ENCODE measurements at places on chromosomes 6 and 20. TPM values are rescaled to one million over a fixed set of nuclear protein-coding genes. Genes with fewer than 3 reads are reported as not detected.

DNA sequence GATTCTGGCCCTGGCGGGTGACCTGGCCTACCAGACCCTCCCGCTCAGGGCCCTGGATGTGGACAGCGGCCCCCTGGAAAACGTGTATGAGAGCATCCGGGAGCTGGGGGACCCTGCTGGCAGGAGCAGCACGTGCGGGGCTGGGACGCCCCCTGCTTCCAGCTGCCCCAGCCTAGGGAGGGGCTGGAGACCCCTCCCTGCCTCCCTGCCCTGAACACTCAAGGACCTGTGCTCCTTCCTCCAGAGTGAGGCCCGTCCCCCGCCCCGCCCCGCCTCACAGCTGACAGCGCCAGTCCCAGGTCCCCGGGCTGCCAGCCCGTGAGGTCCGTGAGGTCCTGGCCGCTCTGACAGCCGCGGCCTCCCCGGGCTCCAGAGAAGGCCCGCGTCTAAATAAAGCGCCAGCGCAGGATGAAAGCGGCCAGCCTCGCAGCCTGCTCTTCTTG is 868 bp upstream of the SLC2A4RG start:
- DNase-seq, result no peak

DNA sequence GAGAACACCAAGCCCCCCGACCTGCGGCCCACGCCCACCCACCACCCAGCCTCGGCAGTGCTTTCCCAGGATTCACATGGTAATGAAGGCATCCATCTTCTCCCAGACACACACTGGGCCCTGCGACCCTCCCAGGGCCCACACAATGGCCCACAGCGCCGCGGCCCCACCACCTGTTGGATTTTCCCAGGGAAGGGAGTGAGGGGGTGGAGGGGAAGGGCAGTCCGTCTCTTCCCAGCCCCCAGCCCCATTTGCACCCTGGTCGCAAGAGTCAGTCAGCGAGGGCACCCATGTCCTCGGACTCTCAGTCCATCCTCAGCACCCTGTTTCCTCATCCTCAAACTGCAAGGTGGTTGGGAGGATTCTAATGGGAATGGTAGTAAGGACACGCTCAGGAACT is 23.7 kb upstream of the ID1 start:
- DNase-seq, result no peak

DNA sequence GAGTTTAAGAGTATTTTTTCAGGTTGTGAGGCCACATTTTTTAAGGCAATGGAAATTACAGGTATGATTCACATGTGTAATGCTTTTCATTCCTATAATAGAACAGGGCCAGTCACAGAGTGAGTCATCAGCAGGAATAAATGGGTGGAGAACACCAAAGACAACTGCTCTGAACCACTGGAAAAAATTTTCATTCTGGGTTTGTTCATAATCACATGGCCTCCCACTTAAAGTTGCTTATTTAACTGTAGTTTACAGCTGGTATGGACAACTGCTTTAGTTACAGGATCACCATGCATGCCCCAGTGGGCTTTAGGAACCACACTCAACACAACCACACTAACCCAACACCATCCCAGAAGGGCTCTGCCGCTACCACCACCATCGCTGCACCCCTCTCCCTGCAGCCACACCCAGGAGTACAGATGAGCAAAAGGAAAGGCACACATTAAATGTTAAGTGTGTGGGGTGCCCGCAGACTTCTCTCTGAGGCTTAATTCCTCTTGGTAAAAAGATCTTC is 107.0 kb upstream of the DST start:
- no peak for DNase-seq

DNA sequence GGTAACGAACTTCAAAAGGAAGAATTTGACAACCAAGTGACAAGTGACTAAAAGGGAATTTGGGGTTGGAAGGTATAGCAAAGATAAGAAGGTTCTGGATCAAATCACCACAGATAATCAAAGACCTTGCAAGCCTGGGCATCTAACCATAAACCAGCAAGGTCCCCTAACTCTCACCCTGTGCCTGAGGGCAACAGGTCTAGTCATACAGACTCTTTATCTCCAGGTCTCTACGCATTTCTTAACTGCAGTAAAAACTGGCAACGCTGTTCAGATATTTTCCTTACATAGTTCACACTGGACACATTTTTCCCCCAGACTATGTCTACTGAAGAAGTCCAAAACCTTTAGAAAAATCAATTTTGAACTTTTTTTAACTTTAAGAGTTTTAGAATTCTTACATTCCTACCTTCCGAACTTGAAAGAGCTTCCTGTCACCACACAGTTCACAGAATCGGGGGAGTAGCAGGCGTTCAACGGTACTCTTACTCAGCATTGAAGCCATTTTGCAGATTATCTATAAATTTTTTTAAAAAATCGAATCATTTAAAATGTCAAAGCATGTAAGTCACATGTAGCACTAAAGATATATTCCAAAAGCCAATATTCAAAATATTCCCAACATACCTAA is 23.0 kb upstream of the ANKRD60 start:
- DNase-seq, result no peak

- no peak for DNase-seq
These were observed 3.1 kb upstream of the AKIRIN2 start for GRCh38 chr6:87705070-87705691.

GRCh38 chr6:114049367-114049966 is 78.5 kb upstream of the HDAC2 start:
- DNase-seq, result no peak

DNA sequence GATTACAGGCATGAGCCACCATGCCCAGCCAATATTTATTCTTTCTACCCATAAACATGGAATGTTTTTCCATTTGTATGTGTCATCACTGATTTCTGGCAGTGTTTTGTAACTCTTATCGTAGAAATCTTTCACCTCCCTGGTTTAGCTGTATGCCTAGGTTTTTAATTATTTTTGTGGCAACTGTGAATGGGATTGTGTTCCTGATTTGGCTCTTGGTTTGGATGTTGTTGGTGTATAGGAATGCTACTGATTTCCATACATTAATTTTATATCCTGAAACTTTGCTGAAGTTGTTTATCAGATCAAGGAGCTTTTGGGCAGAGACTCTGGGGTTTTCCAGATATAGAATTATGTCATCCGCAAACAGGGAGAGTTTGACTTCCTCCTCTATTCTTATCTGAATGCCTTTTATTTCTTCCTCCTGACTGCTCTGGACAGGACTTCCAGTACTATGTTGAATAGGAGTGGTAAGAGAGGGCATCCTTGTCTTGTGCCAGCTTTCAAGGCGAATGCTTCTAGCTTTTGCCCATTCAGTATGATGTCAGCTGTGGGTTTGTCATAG is 198.6 kb downstream of the ZDHHC14 start:
- DNase-seq, result no peak

DNA sequence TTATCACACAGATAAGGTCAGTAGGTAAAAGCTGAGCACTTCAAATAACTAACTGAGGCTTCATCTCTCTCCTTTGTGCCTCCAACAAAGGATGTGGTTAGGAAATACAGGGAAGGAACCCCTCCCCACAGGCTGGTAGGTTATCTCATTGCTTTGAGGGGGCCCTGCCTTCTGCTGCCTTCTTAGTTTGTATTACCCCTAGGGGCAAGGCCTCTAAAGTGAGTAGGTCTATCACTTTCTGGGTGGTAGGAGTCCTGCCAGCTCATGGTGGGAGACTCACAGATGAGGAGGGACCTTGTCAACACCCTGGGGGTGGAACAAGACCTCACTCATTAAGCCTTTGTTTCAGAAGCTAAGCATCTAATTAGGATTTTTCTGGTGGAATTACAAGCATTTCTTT is 34.6 kb downstream of the EDN1 start:
- no peak for DNase-seq

DNA sequence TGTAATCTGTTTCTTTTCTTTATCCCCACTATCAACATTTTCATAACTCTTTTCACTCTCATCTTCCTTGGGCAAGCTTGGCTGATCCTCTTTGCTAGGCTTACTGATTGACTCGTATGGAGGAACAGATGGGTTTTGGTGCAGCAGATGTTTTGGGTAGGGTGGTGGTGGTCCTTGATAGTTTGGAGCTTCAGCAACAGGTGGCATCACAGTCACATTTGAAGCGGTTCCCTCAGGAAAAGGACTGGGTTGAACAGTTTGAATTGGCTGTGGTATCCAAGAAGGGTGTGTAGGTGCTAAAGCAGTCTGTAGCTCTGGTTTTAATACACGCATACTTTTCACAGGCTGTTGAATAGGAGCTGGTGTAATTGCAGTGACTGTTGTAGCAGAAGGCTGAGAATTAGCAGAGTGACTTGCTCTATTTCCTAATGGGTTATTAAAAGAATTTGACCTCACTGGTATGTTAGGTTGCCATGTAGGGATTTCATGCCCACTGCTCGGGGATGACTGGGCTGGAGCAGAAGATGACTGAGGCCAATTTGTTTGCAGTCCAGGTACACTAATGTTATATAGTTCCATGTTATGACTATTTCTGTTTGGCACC is 34.5 kb downstream of the LATS1 start:
- no peak for DNase-seq

- DNase-seq, result no peak
These were observed 280.2 kb downstream of the ESR1 start for GRCh38 chr6:152087701-152088100.

PRDM13 gene
- polyA plus RNA-seq, result not detected

EIF2S2 gene
- 47.3 TPM for polyA plus RNA-seq
